B cell (primary cell): ENCODE measurements at places on chromosomes 1 and 21. TPM values are rescaled to one million over a fixed set of nuclear protein-coding genes. Genes with fewer than 3 reads are reported as not detected.
A peak's percentile ranks its signal among the peaks of the same experiment; 100 is the strongest.

GRCh38 chr1:185207170-185207569 is 50.2 kb downstream of the SWT1 start:
- DNase-seq, result no peak
- H3K4me1 ChIP-seq, result no peaks in the 10 kb centered on the region
- H3K27me3 ChIP-seq, result no peaks in the 10 kb centered on the region

GRCh38 chr1:181947441-181947840 is 114.1 kb downstream of the ZNF648 start:
- no peak overlapping the region for H3K4me3 ChIP-seq
- DNase-seq, result no peak
- H3K4me1 ChIP-seq, result no peaks in the 10 kb centered on the region
- no peak overlapping the region for H3K27ac ChIP-seq

DNA sequence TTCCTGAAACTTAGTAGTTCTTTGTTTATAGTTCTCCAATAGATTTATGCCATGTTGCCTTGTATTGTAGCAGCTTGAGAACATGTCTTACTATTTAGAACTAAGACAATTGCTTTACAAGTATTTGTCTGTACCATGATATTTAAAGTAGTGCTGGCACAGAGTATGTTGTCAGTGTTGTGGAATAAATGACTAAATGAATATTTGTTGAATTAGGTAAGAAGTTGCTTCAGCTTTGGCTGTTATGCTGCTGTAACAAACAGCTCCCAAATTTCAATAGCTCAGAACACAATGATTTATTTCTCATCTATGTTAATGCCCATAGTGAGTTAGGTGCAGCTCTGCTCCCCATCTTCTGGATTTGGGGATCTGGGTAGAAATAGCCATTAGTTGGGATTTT is 90.2 kb upstream of the VCAM1 start:
- H3K4me3 ChIP-seq, result no peak overlapping the region
- H3K4me1 ChIP-seq, result no peaks in the 10 kb centered on the region
- no peak for DNase-seq

- H3K27ac ChIP-seq, result no peak overlapping the region
- DNase-seq, result no peak
- no peaks in the 10 kb centered on the region for H3K36me3 ChIP-seq
- no peak overlapping the region for H3K4me3 ChIP-seq
- no peaks in the 10 kb centered on the region for H3K4me1 ChIP-seq
Observed at GRCh38 chr1:22153660-22154437, 11.0 kb upstream of the WNT4 start.

- no peaks in the 10 kb centered on the region for H3K36me3 ChIP-seq
- H3K27ac ChIP-seq, result no peak overlapping the region
- no peaks in the 10 kb centered on the region for H3K4me1 ChIP-seq
Observed at GRCh38 chr21:34606051-34606450, 8.9 kb downstream of the RCAN1 start.

PDC gene
- not detected in 2 replicates for total RNA-seq

DNA sequence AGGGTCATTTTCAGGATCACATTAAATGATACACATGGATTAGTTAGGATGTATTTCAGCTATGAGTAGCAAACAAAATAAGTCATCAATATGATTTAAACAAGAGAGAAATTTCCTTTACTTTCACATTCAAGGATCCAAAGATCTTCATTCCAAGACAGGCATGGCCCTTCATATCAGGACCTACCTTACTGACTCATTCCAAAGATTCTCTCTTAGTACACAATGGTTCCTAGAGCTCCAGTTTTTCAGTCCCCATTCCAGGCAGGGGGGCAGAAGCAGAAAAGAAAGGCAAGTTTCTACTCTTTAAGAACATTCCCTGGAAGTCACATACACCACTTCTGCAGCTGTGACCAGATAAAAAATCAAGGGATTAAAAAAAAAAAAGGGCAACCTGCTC is 23.7 kb downstream of the RGS2 start:
- H3K4me3 ChIP-seq, result no peak overlapping the region
- no peak for DNase-seq
- no peaks in the 10 kb centered on the region for H3K36me3 ChIP-seq

DNA sequence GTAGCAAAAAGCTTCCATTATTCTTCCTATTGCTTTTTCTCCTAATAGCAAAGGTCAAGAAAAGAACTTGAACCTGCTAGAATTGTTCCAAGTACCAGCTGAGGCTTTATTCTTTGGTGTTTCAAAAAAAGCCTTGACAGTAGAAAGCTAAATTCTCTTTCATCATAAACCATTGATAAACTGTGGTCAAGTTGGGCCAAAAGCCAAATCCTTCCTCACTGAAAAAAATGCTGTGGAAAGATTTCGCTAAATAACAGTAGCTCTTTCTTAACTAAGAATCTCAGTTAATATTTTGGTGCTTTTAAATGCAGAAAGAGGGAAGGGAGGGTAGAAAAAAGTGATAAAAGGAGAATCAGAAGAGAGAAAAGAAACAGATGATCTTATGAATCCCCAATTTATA is 14.0 kb upstream of the JAM2 start:
- H3K4me3 ChIP-seq, result no peak overlapping the region
- H3K27ac ChIP-seq, result no peak overlapping the region
- no peaks in the 10 kb centered on the region for H3K27me3 ChIP-seq
- H3K4me1 ChIP-seq, result no peaks in the 10 kb centered on the region
- H3K36me3 ChIP-seq, result no peaks in the 10 kb centered on the region

- H3K36me3 ChIP-seq, result no peaks in the 10 kb centered on the region
- H3K4me3 ChIP-seq, result no peak overlapping the region
- H3K27ac ChIP-seq, result no peak overlapping the region
- no peaks in the 10 kb centered on the region for H3K27me3 ChIP-seq
- no peak for DNase-seq
Observed at GRCh38 chr1:33743221-33743998, 120.5 kb upstream of the HMGB4 start.

CHAF1B gene
- 1.9 and 2.2 TPM in 2 replicates for total RNA-seq

GRCh38 chr1:29354511-29355098 is 118.3 kb downstream of the PTPRU start:
- DNase-seq, result no peak
- H3K36me3 ChIP-seq, result no peaks in the 10 kb centered on the region
- H3K27ac ChIP-seq, result no peak overlapping the region
- H3K4me1 ChIP-seq, result no peaks in the 10 kb centered on the region

DNA sequence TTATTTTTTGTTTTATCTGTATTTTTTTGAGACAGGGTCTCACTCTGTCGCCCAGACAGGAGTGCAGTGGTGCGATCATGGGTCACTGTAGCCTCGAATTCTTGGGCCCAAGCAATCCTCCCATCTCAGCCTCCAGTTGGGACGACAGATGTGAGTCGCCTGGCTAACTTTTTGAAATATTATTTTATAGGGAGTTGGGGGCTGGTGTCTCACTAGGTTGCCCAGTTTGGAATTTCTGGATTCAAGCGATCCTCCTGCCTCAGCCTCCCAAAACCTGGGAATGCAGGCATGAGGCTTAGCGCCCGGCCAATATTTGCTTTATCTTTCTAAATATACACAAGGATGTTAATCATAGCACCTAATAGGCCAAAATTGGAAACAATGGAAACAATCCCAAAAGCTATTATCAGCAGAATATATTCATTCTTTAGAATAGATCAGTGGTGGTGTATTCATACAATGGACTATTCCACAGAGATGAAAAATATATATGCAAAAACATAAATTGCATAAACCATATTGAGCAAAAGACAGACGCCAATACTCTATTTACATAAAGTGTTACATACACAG is 55.9 kb downstream of the DAP3 start:
- H3K36me3 ChIP-seq, result no peaks in the 10 kb centered on the region
- peaks cover 6% of the 10 kb centered on the region for H3K4me1 ChIP-seq
- H3K27me3 ChIP-seq, result no peaks in the 10 kb centered on the region
- H3K27ac ChIP-seq, result peak overlapping the region; percentile 69
- no peak for DNase-seq

- no peak overlapping the region for H3K4me3 ChIP-seq
- peak overlapping the region; percentile 30 for H3K27ac ChIP-seq
- H3K36me3 ChIP-seq, result no peaks in the 10 kb centered on the region
- H3K4me1 ChIP-seq, result peaks cover 13% of the 10 kb centered on the region
- H3K27me3 ChIP-seq, result no peaks in the 10 kb centered on the region
Observed at GRCh38 chr1:91804546-91805023, 81.4 kb downstream of the TGFBR3 start.

- H3K27ac ChIP-seq, result no peak overlapping the region
- H3K36me3 ChIP-seq, result no peaks in the 10 kb centered on the region
- H3K4me3 ChIP-seq, result no peak overlapping the region
Observed at GRCh38 chr21:31099122-31099521, 60.8 kb upstream of the KRTAP19-8 start.

- no peak for DNase-seq
- no peaks in the 10 kb centered on the region for H3K36me3 ChIP-seq
- H3K27ac ChIP-seq, result no peak overlapping the region
- no peaks in the 10 kb centered on the region for H3K4me1 ChIP-seq
Observed at GRCh38 chr1:18639368-18640055, 8.9 kb downstream of the PAX7 start.

- H3K4me3 ChIP-seq, result no peak overlapping the region
- no peak for DNase-seq
Observed at GRCh38 chr21:38273745-38274542, 17.2 kb downstream of the KCNJ15 start.

FCER1G gene
- total RNA-seq, result 0.76 and 1.7 TPM in 2 replicates

DNA sequence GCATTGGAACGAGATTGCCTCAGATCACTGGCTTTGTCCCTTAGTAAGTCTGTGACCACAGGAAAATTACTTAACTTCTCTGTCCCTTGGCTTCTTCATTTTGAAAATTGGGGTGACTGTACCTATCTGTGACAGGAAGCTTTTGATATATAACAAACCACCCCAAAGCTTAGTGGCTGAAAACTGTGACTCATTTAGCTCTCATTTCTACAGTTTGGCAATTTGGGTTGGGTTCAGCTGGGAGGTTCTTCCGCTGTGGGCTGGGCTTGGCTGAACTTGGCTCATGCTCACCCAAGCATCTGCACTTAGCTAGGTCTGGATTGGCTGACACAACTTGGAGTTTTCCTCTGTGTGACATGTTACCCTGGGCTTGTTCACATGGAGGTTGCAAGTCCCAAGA is 14.0 kb downstream of the C1orf94 start:
- no peaks in the 10 kb centered on the region for H3K4me1 ChIP-seq
- H3K27ac ChIP-seq, result no peak overlapping the region
- H3K4me3 ChIP-seq, result no peak overlapping the region
- H3K27me3 ChIP-seq, result no peaks in the 10 kb centered on the region
- no peaks in the 10 kb centered on the region for H3K36me3 ChIP-seq

DNA sequence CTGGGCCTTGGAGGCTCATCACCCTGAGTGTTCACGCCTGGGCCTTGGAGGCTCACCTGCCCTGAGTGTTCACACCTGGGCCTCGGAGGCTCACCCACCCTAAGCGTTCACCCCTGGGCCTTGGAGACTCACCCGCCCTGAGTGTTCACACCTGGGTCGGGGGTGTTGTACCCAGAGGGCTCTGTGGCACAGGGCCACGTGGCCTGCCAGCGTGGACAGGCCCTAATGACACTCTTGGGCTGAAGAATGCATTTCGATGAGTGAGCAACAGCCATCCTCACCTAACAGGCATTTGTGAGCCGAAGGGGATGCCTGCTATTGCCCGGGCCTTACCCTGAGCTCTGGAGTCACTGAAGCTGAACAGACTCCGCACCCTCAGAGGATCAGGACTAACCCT is 17.5 kb downstream of the SLC19A1 start:
- H3K27me3 ChIP-seq, result no peaks in the 10 kb centered on the region
- H3K27ac ChIP-seq, result no peak overlapping the region
- H3K36me3 ChIP-seq, result peaks cover 3% of the 10 kb centered on the region
- H3K4me1 ChIP-seq, result no peaks in the 10 kb centered on the region
- DNase-seq, result no peak
- no peak overlapping the region for H3K4me3 ChIP-seq

DNA sequence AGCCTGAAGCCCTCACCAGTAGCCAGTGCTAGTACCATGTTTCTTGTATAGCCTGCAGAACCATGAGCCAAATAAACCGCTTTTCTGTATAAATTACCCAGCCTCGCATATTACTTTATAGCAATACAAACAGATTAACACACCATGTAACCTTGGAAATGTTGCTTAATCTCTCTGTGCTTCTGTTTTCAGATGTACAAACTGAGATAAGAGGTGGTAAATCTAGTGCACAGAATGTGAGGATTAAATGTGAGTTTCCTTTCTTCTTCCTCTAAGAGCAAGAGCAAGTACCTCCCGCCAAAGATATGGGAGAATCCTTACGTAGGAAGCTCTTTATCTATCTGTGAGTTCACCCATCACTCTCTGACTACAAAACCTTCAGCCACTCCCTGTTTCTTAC is 128.4 kb downstream of the HIVEP3 start:
- no peak for DNase-seq
- no peak overlapping the region for H3K27ac ChIP-seq
- H3K36me3 ChIP-seq, result no peaks in the 10 kb centered on the region
- H3K27me3 ChIP-seq, result no peaks in the 10 kb centered on the region
- no peak overlapping the region for H3K4me3 ChIP-seq
- H3K4me1 ChIP-seq, result peaks cover 19% of the 10 kb centered on the region

DNA sequence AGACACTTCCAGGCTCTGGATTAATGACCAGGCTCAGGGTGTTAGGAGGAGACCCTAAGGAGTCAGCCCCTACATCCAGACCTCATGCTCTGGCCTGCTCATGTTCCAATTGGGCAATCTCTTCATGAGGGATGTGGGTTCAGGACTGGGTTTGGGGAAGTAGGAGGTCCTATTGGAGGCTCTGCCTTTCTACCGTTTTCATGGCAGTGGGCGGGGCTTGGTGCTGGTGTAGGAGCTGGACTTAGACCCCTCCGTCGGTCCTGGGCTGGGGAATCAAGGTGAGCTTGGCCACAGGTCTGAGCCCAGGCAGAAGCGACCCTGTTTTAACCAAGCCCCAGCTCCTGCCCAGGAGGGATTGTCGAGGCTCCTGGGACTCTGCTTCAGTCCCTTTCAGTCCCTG is 123.4 kb downstream of the PRDM16 start:
- DNase-seq, result no peak
- H3K27ac ChIP-seq, result no peak overlapping the region
- H3K27me3 ChIP-seq, result no peaks in the 10 kb centered on the region
- no peaks in the 10 kb centered on the region for H3K36me3 ChIP-seq

- H3K4me1 ChIP-seq, result peaks cover 61% of the 10 kb centered on the region
- DNase-seq, result peak; percentile 89
- H3K4me3 ChIP-seq, result peak overlapping the region; percentile 75
- no peaks in the 10 kb centered on the region for H3K36me3 ChIP-seq
- H3K27ac ChIP-seq, result peak overlapping the region; percentile 70
- no peaks in the 10 kb centered on the region for H3K27me3 ChIP-seq
Observed at GRCh38 chr1:155226188-155226909, 17.9 kb downstream of the MTX1 start.

DNA sequence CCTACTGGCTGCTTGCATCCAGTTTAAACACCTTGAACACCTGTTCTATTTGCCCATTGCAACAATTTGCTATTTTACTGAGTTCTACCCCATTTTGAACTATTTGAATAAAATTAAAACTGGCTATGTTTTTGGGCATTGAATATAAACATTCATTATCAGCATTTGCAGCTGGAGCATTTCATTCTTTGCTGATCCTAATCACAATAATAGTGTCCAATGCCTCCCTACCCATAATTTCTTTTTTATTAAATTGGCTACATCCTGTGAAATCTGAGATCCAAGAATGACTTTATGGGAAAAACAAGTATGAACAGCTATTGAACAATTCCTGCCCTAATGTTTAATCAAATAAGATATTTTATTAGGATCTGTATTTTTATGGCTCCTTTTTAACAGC is 447.9 kb downstream of the PLA2G4A start:
- H3K27me3 ChIP-seq, result no peaks in the 10 kb centered on the region
- no peak overlapping the region for H3K27ac ChIP-seq
- no peak for DNase-seq
